ENCODE measurements at places on chromosomes 11 and 22.

DNA sequence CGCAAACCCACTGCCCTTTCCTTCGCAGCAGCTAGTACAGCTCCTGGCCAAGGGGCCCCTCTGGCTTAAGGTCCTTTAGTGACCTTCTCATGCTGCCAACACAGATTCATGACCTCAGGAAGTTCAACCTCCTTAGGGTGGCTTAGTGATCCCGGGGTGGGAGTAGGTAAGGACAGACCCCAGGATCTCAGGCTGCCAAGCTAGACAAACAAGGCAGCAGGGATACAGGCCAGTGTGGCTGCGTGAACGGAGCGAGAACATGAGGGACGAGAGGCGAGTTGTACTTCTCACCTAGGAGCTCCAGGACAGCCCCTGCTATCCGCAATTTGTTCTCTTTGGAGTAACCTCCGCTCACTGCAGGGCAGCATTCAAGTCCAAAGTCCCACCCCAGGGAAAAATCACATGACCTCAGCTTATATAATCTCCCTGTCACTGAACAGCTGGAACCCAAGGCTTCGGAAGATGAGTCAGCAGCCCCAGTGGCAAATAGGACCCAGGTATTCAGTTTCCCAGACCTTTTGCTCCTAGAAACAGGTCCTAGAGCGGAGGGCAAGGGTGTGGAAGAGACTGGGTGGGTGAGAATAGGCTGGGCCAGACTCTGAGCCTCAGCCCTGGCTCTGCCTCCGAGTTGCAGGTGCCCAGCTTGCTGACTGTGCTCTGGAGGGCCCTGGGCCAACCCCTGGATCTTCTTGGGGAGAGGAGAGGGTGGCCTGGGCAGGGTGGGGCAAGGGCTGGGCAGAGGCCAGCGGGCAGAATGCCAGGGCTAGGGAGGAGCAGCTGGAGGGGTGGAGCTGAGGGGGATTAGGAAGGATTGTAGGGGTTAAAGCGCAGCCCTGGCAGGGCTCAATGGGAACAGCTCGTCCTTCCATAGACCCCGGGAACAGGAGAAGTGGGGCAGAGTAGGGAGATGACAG is 13.1 kb downstream of the USP2 start:
- DNase-seq = no peak

GRCh38 chr11:76444065-76444383 is 794 bp upstream of the EMSY start:
- no peak for DNase-seq

DNA sequence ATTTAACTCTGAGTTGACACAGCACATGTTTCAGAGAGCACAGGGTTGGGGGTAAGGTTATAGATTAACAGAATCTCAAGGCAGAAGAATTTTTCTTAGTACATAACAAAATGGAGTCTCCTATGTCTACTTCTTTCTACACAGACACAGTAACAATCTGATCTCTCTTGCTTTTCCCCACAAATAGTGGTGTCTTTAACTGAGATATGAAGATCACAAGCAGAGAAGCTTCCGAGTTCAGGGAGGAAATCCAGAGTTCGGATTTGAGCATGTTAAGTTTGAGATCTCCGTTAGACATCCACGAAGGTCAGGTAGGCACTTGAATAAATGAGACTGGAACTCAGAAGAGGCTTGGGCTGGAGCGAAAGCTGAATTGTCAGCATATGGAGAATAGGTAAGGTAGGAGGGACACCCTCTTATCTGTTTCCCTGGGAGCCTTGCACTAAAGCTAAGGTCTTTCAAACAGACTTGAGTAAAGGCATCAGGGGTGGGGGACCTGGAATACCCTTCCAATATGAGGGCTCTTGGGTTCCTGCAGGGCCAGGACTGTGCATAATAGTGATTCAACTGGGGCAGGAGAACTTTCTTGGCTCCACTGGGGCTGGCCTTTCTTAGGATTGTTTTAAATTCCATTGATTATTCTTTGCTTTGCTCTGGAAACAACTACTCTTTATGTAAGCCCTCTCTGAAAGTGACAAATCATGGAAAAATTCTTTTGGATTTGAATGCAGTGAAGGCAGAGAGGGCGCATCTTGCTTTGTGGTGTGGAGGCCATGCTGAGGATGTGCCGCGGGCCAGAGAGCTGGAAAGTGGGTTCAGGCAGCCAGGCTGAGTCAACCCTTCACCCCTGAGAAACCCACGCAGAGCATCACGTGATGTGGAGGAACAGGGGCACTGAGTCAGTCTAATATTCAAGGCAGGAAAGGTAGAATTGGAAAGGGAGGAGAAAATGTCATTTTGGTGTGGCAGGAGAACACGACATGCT is 62.7 kb upstream of the AMPD3 start:
- DNase-seq = no peak

DNA sequence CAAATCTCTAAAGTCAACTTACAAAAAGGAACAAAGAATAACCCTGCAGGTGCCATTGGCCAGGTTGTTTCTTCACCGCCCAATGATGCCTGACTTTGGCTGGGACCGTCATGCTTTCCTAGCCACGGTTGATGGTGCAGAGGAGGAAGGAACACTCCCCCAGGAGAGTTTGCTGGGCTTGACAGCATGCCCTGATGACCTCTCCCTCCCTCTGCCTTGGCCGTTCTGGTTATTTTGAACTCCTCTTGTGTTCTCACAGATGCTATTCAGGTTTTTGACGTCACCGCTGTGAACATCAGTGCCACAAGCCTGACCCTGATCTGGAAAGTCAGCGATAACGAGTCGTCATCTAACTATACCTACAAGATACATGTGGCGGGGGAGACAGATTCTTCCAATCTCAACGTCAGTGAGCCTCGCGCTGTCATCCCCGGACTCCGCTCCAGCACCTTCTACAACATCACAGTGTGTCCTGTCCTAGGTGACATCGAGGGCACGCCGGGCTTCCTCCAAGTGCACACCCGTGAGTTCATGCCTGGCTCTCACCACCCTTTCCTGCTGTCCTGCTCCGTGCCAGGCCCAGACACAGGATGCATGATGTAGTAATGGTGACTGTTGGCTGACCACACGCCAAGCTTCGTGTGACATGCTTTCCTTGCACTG is 89.0 kb upstream of the OR4B1 start:
- DNase-seq = no peak

- no peak for DNase-seq
Measured at GRCh38 chr11:71130106-71130505, 122.3 kb downstream of the SHANK2 start.

GRCh38 chr11:27412192-27412691 is 49.2 kb upstream of the CCDC34 start:
- no peak for DNase-seq

GRCh38 chr11:22703591-22703990 is 37.2 kb downstream of the GAS2 start:
- DNase-seq = no peak

- DNase-seq = no peak
Measured at GRCh38 chr11:134581966-134582769, 170.1 kb upstream of the B3GAT1 start.

- peak; percentile 50 for DNase-seq
Measured at GRCh38 chr22:25404928-25405816, 159.3 kb upstream of the GRK3 start.

Data from T-helper 17 cell (primary cell).